ENCODE measurements at places on chromosomes 3 and 15.

- DNase-seq, result no peak
Measured at GRCh38 chr15:99009741-99010330, 2.2 kb upstream of the PGPEP1L start.

GRCh38 chr15:101250873-101251829 is 697 bp downstream of the CHSY1 start:
- DNase-seq, result no peak

GRCh38 chr15:84929795-84930603 is 45.5 kb downstream of the SLC28A1 start:
- DNase-seq, result no peak

GRCh38 chr15:60875681-60876080 is 353.4 kb downstream of the RORA start:
- DNase-seq, result no peak

DNA sequence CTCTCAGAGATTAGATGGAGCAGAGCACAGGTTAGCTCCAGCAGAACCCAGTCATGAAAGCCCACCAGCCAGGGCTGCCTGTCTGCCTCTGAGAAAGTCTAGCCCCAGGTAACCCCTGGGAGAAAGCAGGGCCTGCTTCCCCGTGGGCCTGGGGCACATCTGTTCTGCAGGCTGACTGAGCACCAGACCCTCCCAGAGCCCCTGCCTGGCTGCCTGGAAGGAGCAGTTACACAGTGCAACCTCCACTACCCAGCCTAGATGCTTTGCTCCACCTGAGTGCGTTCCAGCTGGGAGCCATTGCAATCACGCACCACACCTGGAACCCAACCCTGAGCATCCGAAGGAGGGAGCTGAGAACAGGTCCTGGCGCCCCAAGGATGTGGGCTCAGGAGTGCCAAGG is 24.7 kb upstream of the OR5K4 start:
- no peak for DNase-seq

DNA sequence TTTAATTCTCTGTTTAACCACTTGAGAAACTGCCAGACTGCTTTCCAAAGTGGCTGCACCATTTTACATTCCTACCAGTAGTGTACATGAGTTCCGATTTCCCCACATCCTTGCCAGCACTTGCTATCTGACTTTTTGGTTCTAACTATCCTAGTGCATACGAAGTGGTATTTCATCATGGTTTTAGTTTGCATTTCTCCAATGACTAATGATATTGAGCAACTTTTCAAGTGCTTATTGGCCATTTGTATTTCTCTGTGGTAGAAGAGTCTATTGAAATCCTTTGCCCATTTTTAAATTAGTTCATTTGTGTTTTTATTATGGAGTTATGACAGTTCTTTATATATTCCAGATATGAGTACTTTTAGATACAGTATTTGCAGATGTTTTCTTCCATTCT is 247.8 kb downstream of the GABRB3 start:
- no peak for DNase-seq

GRCh38 chr3:100024520-100025303 is 89.6 kb downstream of the FILIP1L start:
- no peak for DNase-seq

GRCh38 chr15:69853544-69853951 is 244.2 kb downstream of the TLE3 start:
- no peak for DNase-seq

- no peak for DNase-seq
Measured at GRCh38 chr3:197547306-197548011, 8.3 kb downstream of the BDH1 start.

DNA sequence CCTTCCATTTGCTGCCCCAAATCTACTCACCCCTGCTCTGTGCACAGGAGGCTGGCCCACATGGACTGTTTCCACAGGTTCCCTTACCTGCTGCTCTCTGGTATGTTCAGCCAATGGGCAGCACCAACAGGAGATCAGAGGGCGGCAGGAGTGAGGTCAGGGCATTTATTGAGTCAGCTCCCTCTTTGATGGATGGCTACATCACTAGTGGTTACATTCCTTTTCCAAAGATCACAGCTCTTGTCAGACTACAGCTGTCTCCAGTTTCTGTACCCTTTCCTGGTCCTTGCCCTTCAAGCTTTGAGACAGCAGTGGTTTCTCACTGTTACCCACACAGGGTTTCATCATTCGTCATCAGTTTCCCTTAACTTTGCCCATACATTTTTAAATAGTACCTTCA is 325.1 kb downstream of the SUCLG2 start:
- DNase-seq, result no peak

GRCh38 chr15:58666957-58667356 is 82.5 kb downstream of the ADAM10 start:
- DNase-seq, result no peak

- DNase-seq, result no peak
Measured at GRCh38 chr15:33132722-33133345, 61.7 kb downstream of the FMN1 start.

DNA sequence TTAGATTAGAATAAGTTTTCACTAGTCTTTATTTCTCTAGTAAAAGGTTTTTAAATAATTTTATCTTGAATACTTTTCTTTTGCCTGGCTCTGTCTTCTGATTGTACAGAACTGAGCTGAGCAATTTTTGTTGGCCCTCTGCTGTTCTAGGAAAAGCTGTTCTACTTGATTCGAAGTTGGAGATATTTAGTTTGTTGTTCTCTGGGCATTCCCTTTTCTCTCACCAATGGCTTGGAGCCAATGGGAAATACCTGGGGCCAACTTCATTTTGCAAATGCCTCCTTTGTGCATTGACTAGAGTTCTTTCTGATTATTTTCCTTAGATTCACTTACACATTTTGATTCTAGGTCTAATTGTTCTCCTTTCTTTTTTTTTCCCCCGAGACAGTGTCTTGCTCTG is 16.5 kb downstream of the ABHD5 start:
- DNase-seq, result no peak

GRCh38 chr15:38414357-38414756 is 39.6 kb upstream of the FAM98B start:
- DNase-seq, result no peak

GRCh38 chr3:15007681-15008141 is 57.4 kb downstream of the MRPS25 start:
- DNase-seq, result no peak

- no peak for DNase-seq
Measured at GRCh38 chr15:60390871-60391501, 6.8 kb downstream of the ANXA2 start.

DNA sequence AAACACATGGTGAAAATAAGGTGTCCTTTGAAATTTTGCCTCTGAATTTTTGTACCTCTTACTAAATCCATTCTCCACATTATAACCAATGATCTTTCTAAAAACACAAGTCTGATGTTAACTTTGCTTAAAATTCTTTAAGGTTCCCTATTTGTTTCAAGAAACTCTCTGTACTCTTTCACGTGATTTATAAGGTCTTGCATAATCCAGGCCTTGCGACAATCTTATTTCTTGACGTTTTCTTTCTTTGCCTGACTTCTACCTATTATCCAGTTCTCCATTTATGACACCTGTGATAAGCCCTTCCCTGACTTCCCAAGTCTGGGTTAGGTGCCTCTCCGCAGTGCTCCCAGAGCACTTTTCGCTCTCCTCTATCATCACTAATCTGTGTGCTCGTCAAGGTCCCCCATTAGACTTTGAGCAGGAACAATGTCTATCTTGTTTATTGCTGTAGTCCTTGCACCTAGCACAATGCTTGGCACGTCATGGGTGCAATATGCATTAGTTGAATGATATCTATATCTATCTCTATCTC is 24.3 kb upstream of the KPNA1 start:
- DNase-seq, result no peak

DNA sequence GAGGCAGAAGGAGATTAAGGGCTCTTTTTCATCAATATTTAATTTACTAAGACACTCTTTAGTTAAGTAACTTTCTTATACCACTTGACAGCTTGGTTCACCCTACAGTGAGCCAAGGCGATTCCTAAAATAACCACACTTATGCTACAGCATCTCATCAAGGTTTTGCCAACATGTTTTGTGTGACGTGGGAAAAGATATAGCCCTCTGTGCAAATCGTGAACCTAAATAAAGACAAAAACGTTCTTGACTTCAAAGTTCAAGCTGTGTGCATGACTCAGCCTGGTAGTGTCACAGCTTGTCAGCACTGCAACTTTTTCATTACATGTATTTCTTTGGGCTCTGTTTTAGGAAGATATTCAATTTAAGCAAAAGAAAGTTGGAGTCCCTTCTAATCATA is 297.0 kb upstream of the EPHA3 start:
- no peak for DNase-seq

GRCh38 chr3:57158813-57159738 is 6.1 kb downstream of the IL17RD start:
- no peak for DNase-seq
